ENCODE measurements at places on chromosomes 6 and 20. TPM values are rescaled to one million over a fixed set of nuclear protein-coding genes. Genes with fewer than 3 reads are reported as not detected.

DNA sequence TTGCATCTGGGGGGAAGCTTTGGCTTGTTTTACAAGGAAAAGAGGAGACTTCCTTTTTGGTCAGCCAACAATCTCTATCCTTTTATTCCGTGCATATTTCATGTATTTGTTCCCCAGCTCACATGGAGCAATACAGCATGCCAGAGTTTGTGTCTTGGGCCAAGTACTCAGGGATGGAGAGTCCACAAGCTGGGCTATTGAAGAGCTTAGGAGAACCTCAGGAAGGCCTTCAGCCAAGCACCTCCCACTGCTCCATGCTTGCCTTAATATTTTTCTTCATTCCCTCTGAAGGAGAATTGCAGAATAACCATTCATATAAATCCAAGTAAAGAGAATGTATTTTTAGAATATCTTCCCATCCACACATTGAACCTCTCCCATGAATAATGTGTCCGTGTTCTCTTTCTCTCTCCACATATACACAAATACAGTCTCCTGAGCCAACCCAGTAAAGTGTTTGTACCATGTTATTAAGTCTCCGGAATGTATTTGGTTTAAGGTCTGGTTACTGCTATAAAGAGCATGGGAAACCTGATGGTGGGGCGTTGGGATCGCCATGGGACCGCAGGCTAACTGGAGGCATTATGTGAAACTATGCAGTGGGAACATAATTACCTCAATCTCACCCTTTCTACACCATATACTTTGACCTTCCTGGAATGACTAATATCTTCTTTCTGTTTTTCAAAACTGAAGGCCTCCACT lies 3.0 kb downstream of the LAMA4 start:
- DNase-seq: peak; percentile 79

GRCh38 chr6:125471667-125472066 lies 169.9 kb upstream of the HDDC2 start:
- no peak for DNase-seq

- no peak for DNase-seq
These were observed 22.9 kb downstream of the HTR1B start for GRCh38 chr6:77440206-77440976.

- DNase-seq: no peak
These were observed 564.3 kb upstream of the MARCKS start for GRCh38 chr6:113292646-113293422.

DNA sequence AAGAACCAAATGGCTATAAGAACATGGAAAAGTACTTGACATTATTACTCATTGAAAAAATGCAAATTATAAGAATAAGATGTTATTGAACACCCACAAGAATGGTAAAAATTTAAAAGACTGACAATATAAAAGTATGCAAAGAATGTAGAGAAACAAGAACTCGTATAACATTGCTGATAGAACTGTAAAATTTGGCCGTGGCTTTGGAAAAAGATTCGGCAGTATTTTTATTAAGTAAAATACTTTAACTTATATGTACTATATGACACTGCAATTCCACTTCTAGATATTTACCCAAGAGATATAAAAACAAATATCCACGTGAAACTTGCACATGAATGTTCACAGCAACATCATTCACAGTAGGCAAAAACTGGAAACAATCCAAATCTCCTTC lies 239.2 kb downstream of the TPBG start:
- no peak for DNase-seq

DNA sequence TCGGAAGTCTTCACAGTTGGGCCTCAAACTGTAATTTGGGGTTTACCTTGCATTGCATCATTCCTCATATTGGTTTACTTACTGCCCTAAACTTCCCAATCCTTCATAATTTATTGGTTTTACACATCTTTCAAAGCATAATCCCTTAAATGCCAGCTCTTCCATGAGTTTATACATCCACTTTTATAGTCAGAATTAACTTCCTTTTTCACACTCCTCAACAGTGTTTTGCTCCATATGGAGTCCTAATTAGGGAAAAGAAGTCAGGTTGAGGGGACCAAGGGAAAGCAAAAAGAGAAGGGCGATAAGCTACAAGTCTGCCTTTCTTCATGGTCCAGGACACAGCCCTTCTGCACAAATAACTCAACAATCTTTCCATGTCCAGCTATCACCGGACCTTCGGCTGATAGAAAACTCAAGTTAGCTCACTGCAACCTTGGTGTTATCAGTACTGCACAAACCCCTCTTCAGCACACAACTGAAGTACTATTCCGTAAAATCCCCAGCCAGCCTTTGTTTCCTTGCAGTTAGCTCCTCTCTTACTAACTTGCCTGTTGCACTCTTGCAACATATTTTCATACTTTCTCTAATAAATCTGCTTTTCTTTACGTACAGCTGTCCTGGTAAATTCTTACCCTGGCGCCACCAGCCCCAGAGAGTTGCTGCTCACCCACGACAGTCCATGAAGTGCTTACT lies 2.0 kb downstream of the EEF1E1 start:
- no peak for DNase-seq

DNA sequence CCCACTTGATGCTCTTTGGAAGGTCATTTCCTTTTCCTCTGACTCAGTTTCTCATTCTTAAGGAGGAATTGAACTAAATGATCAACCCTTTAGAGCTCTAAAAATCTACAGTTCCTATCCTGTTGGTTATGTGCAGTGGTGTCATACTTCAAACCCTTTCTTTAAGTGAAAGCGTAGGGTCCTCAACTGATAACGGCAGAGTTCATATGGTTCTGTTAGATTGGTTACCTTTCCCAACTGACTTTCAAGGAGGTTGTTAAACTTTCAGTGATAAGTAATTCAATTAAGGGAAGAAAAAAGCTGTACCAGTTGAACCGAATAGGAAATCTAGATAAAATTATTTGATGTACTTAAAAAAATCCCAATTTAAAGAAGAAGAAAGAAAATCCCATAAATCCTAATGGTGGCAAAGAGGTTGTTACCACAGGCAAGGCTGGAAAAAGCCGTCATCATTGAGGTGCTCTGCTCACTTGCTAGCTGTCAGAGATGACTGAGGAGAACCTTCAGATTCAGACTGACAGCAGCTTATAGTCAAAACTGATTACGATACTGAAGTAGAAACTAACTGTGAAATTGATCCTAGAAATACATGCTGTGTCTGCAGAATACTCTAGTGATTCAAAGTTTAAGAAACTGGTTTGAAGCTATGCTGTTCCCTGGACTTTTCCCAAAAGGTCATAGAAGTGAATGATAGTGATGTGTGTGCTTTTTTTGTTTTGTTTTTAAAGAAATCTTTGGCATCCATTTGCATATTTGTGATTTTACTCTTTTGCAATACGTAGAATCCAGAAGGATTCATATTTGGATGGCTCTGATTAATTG lies 16.2 kb downstream of the TMEM14A start:
- no peak for DNase-seq

DNA sequence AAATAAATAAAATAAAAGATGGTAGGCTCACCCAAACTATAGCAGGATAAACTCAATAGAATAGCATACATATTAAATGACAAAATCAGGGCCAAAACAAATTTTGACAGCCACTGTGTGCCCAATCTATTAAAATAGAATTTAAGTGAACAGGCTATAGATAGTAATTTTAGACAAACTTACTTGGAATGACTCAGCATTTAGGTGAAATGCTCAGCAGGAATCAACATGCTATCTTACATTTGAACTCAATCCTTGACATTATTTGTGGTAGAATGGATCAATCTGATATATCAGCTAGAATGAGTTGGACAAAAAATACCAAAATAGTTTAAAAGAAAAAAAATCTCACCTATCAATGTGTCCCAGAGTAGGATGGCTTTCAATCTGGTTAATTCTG lies 578.6 kb downstream of the RFPL4B start:
- DNase-seq: no peak

DNA sequence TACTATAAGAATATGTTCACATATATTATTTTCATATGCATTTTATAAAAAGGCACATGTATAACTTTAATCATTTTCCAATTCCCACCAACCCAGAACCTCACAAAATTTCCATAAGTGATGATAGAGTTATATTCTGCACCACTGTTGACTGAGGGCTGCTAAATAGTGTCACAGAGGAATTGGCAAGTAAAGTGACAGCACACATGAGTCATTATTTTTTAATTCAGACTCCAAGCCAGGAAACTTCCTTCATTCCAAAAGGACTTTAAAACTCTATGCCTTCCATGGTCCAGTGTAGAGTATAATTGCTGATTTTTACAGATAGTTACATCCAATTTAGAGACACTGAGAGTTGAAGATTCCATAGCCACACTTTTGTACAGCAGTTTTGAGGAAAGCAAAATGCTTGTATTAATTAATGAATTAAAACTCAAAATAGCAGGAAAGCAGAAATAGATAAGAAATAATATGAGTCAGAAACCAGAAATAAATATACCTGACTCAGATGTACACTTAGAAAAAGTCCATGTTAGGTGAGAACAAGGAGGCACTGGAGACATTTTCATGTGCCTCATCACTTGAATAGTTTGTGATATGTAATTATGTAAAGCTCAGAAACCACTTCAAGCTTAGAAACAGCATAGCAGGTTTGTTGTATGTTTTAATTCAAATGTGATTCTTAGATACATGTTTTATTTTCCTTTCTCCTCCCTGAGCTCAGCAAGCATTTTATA lies 425.2 kb upstream of the OPRM1 start:
- DNase-seq: no peak

- no peak for DNase-seq
These were observed 137.9 kb upstream of the EXOC2 start for GRCh38 chr6:830667-831327.

GRCh38 chr20:50272030-50272723 lies 81.5 kb downstream of the CEBPB start:
- DNase-seq: no peak

- DNase-seq: no peak
These were observed 22.5 kb upstream of the NHSL1 start for GRCh38 chr6:138521790-138522189.

The CUL7 gene
- total RNA-seq: 18.3 TPM

The SIRPB1 gene
- 1.4 TPM for total RNA-seq

The PNPLA1 gene
- 0.21 TPM for total RNA-seq
